Naive thymus-derived CD8-positive, alpha-beta T cell (primary cell): ENCODE measurements at places on chromosomes 7 and 10. TPM values are rescaled to one million over a fixed set of nuclear protein-coding genes. Genes with fewer than 3 reads are reported as not detected.
A peak's percentile ranks its signal among the peaks of the same experiment; 100 is the strongest.

Gene RASA4
- total RNA-seq = 60.9 TPM

Gene ANXA8
- not detected for total RNA-seq

- DNase-seq = no peak
- no peak within 1 kb of the TSS for H3K4me3 ChIP-seq
- H3K27me3 ChIP-seq = no peaks in the 10 kb centered on the region
- no peaks in the 10 kb centered on the region for H3K36me3 ChIP-seq
- H3K4me1 ChIP-seq = no peaks in the 10 kb centered on the region
These were observed at the start of gene ABCA13 for GRCh38 chr7:48171202-48171601. Gene ABCA13 (plus strand): TSS chr7:48171458. CDS start chr7:48171484, 26 bp downstream.

DNA sequence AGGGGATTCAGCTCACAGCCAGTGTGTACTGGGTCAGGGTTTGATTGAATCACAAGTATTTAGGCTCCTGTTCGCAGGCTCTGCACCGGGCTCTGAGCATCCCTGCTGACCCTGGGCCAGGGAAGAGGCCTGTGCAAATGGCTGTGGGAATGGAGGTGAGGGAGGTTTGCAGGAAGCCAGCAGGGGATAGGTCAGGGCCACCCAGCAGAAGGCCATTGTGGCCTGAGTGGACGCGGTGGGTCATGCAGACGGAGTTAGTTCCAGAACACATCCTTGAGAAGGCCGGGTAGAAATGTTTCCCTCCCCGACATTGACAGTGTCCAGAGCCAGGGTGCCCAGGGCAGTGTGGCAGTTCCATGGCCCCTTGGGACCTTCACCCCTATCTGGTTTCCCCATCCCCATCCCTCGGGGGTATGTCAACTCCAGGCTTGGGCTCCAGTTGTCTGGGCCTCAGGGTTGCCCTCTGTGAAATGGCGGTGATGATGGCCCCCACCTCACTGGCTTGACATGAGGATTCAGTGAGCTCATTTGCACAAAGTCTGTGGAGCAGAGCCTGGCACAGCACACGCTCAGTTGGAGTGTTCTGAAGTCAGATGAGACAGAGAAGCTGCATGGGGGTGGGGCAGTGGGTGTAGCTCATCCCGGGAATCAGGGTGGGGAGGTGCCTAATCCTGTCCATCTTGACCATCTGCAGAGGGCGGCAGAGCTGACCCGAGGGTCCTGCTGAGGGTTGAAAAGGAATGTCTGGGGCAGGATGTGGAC lies 107.6 kb downstream of the ADCY1 start:
- no peaks in the 10 kb centered on the region for H3K4me1 ChIP-seq
- H3K4me3 ChIP-seq = no peak overlapping the region
- no peak overlapping the region for H3K27ac ChIP-seq
- DNase-seq = no peak
- peaks cover 5% of the 10 kb centered on the region for H3K27me3 ChIP-seq
- H3K36me3 ChIP-seq = peaks cover 6% of the 10 kb centered on the region

Gene ATG9B
- 42.2 TPM for total RNA-seq

DNA sequence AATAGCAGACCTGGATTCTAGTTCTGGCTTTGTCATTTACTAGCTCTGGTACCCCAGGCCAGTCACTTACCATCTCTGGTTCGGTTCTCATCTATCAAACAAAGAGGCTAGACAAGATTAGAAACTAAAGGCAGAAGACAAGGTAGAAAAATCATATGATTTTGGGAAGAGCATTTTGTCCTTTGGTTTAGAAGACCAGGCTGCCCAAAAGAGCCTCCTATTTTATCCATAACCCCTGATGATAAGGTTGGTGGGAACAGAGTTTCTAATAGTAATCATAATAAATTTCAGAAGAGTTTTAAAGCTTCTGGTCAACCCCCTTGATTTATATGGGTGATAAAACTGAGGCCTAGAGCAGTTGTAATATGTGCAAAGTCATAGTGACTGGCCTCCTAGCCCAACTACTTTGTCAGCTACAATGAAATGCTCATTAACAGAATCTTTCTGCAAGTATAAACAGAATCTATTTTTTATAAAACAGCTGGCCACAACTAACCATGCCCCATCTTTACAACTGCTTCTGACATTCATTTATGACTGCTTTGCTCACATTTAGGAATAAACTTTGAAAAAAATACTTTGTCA lies 23.4 kb downstream of the COX15 start:
- DNase-seq = no peak
- no peaks in the 10 kb centered on the region for H3K27me3 ChIP-seq
- no peak overlapping the region for H3K4me3 ChIP-seq
- H3K27ac ChIP-seq = no peak overlapping the region

Gene TMEM176B
- total RNA-seq = not detected

Gene NAT16
- total RNA-seq = not detected

GRCh38 chr7:80387634-80388193 lies 124.2 kb downstream of the GNAT3 start:
- H3K36me3 ChIP-seq = no peaks in the 10 kb centered on the region
- H3K27ac ChIP-seq = no peak overlapping the region

DNA sequence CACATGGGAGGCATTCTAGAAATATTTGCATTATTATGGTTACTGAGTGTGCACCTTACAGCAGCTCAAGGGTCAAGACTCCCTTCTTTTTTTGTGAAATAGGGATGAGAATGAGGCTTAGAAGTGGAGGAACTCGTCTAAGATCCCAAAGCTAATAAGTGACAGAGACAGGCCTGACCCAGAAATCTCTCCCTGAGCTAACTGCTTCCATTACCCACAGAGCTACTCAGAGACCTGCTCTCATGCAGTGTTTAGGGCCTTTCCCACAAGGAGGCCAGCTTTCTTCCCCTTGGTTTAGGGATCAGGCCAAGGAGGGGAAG lies 301.7 kb downstream of the RPS24 start:
- no peaks in the 10 kb centered on the region for H3K36me3 ChIP-seq
- no peak overlapping the region for H3K27ac ChIP-seq
- DNase-seq = no peak
- H3K27me3 ChIP-seq = peaks cover 29% of the 10 kb centered on the region
- H3K4me3 ChIP-seq = no peak overlapping the region

Gene NEUROG3
- not detected for total RNA-seq

DNA sequence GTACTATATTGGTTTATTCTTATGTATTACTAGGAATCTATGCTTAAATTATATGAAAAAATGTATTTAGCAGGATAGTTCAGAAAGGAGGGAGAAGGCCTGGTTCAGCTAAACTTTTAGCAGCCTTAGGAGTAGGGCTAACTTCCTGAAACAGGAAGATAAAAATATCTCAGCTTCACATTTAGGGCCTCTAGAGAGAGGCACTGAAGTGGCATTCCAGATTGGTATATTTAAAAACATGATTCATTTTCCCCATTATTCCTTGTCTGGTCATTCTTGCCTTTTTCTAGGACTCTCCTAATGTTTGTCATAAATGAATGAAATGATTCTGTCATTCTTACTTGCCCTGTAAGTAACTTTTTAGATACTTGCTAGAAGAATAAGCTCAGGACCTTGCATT lies 63.0 kb upstream of the CYP26C1 start:
- H3K27ac ChIP-seq = no peak overlapping the region
- H3K4me3 ChIP-seq = no peak overlapping the region

Gene LMOD2
- not detected for total RNA-seq

GRCh38 chr7:1331561-1332467 lies 99.1 kb downstream of the UNCX start:
- DNase-seq = no peak
- H3K4me1 ChIP-seq = no peaks in the 10 kb centered on the region
- peaks cover 17% of the 10 kb centered on the region for H3K27me3 ChIP-seq

DNA sequence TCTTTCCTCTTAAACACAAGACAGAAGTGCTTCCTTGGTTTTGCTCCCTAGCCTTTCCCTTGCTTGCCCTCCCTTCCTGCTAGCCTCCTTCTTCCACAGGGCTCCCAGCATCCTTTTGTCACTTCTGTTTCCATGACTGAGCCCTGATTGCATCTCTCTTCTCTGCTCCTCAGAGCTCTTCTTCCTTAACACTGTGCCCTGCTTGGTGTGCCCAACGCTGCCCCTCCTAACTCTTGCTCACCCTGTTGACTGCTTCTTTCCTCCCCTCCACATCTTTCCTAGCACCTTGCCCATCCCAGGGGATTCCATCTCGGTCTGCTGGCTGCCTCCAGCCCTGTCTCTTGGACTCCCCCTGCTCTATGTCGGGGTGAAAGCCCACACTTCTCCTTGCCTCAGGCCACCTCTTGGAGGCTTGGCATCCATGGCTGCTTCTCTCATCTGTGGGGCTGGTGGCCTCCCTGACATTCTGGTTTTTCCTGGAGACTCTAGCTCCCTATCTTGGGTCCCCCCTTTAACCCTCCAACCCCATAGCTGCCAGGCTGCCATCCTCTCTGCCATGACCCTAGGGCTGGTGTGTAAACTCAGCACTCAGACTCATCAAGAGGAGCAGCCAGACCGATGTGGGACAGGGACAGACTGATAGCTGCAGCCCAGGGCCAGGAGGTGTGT lies 5.8 kb downstream of the IGFBP1 start:
- no peak overlapping the region for H3K4me3 ChIP-seq
- no peaks in the 10 kb centered on the region for H3K36me3 ChIP-seq
- no peak for DNase-seq
- H3K4me1 ChIP-seq = no peaks in the 10 kb centered on the region
- H3K27ac ChIP-seq = no peak overlapping the region

DNA sequence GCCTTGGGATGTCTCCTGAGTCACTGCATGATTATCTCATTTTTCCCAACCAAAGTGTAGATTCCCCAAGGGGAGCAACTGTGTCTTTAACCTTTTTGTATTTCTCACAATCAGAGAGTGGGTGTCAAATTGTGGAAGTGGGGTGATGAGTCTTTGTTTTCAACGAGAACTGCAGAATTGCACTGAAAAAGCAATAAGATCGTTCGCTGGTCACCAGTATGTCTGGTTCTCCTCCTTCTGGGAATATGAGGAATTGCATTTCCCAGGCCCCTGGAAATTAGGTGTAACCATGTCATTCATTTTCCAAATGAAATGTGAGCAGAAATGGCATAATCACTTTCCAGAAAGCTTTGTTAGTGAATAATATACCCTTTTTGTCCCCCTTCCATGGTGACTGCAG lies 326.9 kb downstream of the GPAM start:
- no peak for DNase-seq
- H3K36me3 ChIP-seq = no peaks in the 10 kb centered on the region
- H3K4me1 ChIP-seq = no peaks in the 10 kb centered on the region
- no peak overlapping the region for H3K4me3 ChIP-seq
- no peak overlapping the region for H3K27ac ChIP-seq
- no peaks in the 10 kb centered on the region for H3K27me3 ChIP-seq

Gene PRSS37
- total RNA-seq = not detected

DNA sequence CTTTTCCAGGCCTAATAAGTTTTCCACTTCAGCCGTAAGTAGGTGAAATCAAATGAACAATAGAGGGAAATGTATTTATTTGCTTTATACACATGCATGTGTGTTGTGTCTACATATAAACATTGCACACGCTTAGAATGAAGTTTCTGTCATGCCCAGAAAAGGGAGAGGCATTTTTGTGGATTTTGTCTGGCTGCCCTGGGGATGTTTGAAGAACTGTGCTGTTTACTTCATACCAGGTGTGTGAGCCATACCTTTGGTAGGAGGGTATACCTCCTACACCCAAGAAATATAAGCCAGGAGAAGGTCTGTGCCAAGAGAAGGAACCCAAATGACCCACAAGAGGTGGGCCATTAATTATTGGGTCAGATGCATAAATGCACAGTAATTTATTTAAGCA lies 12.8 kb downstream of the GATAD1 start:
- H3K27me3 ChIP-seq = no peaks in the 10 kb centered on the region
- DNase-seq = no peak
- no peak overlapping the region for H3K4me3 ChIP-seq
- no peak overlapping the region for H3K27ac ChIP-seq

Gene PNLIPRP3
- total RNA-seq = not detected

Gene ADCYAP1R1
- not detected for total RNA-seq

GRCh38 chr10:119301397-119301796 lies 94.0 kb downstream of the GRK5 start:
- peaks cover 38% of the 10 kb centered on the region for H3K4me1 ChIP-seq
- peak overlapping the region; percentile 97 for H3K27ac ChIP-seq
- H3K4me3 ChIP-seq = peak overlapping the region; percentile 85
- no peaks in the 10 kb centered on the region for H3K27me3 ChIP-seq

Gene NPC1L1
- total RNA-seq = 0.16 TPM

GRCh38 chr7:116322541-116322940 lies 112.2 kb downstream of the TES start:
- peaks cover 7% of the 10 kb centered on the region for H3K27me3 ChIP-seq
- H3K4me1 ChIP-seq = no peaks in the 10 kb centered on the region
- no peaks in the 10 kb centered on the region for H3K36me3 ChIP-seq
- no peak for DNase-seq

DNA sequence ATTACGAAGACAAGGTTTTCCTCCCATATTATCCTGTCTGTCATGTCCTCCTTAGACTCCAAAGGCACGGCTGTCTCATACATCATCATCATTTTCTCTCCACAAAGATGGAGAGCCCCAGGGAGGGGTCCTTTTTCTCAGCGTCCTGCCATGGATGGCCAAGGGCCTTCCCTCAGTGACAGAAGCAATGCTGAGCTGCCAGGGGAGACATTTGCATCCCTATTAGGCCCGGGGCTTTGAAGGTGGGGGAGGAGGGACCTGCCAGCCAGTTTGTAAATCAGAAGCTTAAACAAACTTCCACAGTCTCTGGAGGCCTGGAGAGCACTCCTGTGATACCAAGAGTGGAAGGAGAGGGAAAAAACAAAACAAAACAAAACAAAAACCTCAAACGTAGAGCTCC lies 112.4 kb upstream of the ADO start:
- H3K4me3 ChIP-seq = no peak overlapping the region
- H3K27ac ChIP-seq = peak overlapping the region; percentile 45
- peaks cover 37% of the 10 kb centered on the region for H3K4me1 ChIP-seq
- H3K27me3 ChIP-seq = no peaks in the 10 kb centered on the region
- peaks cover 5% of the 10 kb centered on the region for H3K36me3 ChIP-seq

DNA sequence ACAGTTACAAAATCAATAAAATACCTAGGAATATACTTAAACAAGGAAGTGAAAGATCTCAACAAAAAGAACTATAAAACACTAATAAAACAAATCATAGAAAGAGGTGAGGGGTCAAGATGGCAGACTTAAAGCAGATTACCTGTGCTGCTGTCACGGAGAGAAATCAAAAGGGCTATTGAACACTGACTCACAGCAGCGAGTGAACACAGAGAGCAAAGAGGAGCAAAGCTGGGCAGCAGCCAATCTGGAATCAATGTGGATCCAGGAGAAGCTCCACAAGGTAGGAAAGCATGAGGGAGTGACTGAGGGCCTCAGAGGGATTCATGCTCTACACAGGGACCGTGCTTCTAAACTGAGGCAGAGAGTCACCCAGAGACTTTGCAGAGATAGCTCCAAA lies 562.0 kb upstream of the SEMA3D start:
- DNase-seq = no peak
- no peak overlapping the region for H3K27ac ChIP-seq
- H3K4me1 ChIP-seq = no peaks in the 10 kb centered on the region
- H3K27me3 ChIP-seq = no peaks in the 10 kb centered on the region

Gene GNGT1
- not detected for total RNA-seq

Gene BMPER
- total RNA-seq = not detected
